ENCODE measurements at places on chromosomes 2 and 18. TPM values are rescaled to one million over a fixed set of nuclear protein-coding genes. Genes with fewer than 3 reads are reported as not detected.

Gene HDHD2
- total RNA-seq, result 17.4 TPM

- peak overlapping the region; percentile 64 for H3K27ac ChIP-seq
- H3K36me3 ChIP-seq, result peaks cover 31% of the 10 kb centered on the region
- H3K27me3 ChIP-seq, result no peaks in the 10 kb centered on the region
- DNase-seq, result peak; percentile 95
- H3K4me1 ChIP-seq, result peaks cover 14% of the 10 kb centered on the region
Observed at GRCh38 chr2:218259099-218259961, 1.5 kb upstream of the GPBAR1 start.

Gene CYP27C1
- total RNA-seq, result 2.4 TPM

Gene SERPINB10
- total RNA-seq, result 0.29 TPM

- no peaks in the 10 kb centered on the region for H3K36me3 ChIP-seq
- H3K4me3 ChIP-seq, result no peak overlapping the region
- DNase-seq, result no peak
- no peaks in the 10 kb centered on the region for H3K4me1 ChIP-seq
Observed at GRCh38 chr18:5058768-5059695, 138.0 kb downstream of the AKAIN1 start.

DNA sequence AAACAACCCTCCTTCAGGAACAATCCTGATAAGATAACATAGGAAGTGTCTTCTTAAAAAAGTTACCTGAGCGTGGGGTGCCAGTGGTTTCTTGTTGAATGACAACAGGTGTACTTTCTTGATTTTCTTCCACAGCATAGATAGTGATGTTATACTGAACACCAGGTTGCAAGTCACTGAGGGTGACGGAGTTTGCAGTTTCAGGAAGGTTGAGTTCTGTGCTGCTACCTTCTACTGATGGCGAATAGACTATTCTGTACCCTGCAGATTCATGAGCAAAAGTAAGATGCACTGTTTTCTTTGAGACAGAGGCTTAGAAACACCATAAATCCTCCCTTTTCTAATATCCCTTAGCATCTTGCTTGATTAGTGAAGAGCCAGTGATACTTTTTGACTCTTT is 28.8 kb downstream of the FN1 start:
- peaks cover 93% of the 10 kb centered on the region for H3K36me3 ChIP-seq
- peaks cover 68% of the 10 kb centered on the region for H3K4me1 ChIP-seq
- DNase-seq, result no peak
- H3K27ac ChIP-seq, result peak overlapping the region; percentile 29

GRCh38 chr2:29066997-29067605 is 7.2 kb downstream of the PCARE start:
- H3K27me3 ChIP-seq, result no peaks in the 10 kb centered on the region
- H3K4me1 ChIP-seq, result peaks cover 22% of the 10 kb centered on the region
- no peak overlapping the region for H3K27ac ChIP-seq
- H3K36me3 ChIP-seq, result no peaks in the 10 kb centered on the region

Gene CFAP210
- total RNA-seq, result 0.36 TPM

GRCh38 chr2:42980764-42981416 is 188.5 kb upstream of the HAAO start:
- no peaks in the 10 kb centered on the region for H3K27me3 ChIP-seq
- no peaks in the 10 kb centered on the region for H3K4me1 ChIP-seq
- H3K4me3 ChIP-seq, result no peak overlapping the region
- no peak overlapping the region for H3K27ac ChIP-seq
- peak; percentile 69 for DNase-seq
- H3K36me3 ChIP-seq, result no peaks in the 10 kb centered on the region

GRCh38 chr2:10426726-10427617 is 21.2 kb downstream of the ODC1 start:
- no peaks in the 10 kb centered on the region for H3K27me3 ChIP-seq
- DNase-seq, result peak; percentile 61
- peaks cover 31% of the 10 kb centered on the region for H3K36me3 ChIP-seq
- H3K4me1 ChIP-seq, result peaks cover 7% of the 10 kb centered on the region

Gene TPGS2
- total RNA-seq, result 98.8 TPM

Gene HRH4
- under 0.01 TPM for total RNA-seq

Gene UCN
- total RNA-seq, result 0.36 TPM

- H3K4me1 ChIP-seq, result no peaks in the 10 kb centered on the region
- no peaks in the 10 kb centered on the region for H3K27me3 ChIP-seq
- no peak for DNase-seq
- H3K27ac ChIP-seq, result no peak overlapping the region
- no peak overlapping the region for H3K4me3 ChIP-seq
Observed at GRCh38 chr2:142175813-142176338, 45.1 kb upstream of the LRP1B start.

GRCh38 chr18:75548353-75548905 is 120.9 kb upstream of the SMIM21 start:
- H3K4me1 ChIP-seq, result peaks cover 3% of the 10 kb centered on the region
- H3K27me3 ChIP-seq, result no peaks in the 10 kb centered on the region
- H3K4me3 ChIP-seq, result no peak overlapping the region
- DNase-seq, result no peak

Gene SEPTIN10
- total RNA-seq, result 101 TPM

DNA sequence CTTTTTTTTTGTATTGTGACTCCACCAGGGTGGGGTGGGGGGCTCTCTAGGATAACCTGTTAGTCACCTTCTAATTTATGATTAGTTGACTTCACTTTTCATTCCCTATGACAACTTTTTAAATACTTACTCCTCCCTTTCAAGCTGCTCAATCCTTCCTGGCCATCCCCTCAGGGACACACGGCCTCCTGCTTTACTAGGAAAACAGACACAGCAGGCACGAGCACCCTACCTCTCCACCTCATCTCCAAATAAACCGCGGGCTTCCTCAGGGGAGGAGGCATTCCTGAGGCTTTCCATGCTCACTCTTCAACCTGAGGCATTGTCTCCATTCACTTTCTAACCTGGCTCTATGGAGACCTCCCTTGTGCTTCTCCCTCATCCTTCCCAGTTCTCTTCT is 33.0 kb downstream of the B4GALT6 start:
- H3K4me1 ChIP-seq, result peaks cover 8% of the 10 kb centered on the region
- no peaks in the 10 kb centered on the region for H3K36me3 ChIP-seq

Gene MAPK4
- total RNA-seq, result not detected

Gene FSHR
- total RNA-seq, result 0.29 TPM

DNA sequence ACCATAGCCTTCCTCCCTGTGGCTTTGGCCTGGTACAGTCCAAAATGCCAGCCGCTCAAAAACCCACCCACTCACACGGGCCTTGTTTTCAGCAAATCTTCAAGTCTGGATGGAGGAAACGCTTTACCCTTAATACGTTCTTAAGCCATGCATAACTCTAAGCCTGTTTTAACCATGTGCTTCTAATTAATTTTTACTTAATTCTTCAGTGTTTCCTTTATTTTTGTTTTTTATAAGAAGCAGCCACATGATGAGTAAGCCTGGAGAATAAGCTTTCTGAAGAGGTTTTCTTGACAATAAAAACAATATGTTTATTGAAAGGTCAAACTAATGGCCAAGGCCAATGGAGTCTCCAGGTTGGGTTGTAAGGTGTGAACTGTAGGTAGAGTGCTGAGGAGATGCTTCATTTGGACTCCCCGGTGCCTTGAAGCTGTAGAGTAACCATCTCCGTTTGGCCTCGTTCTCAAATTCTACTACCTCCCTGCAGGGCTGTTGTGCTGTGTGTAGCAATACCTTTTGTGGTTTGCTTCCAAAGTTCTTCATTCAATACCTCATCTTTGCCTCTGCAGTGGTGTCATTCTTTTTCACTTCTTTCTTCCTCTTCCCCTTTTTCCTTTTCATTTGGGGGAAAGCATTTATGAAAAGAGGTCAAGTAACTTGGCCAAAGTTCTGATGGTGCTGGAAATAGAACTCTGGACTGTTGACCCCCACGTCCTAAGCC is 113.7 kb downstream of the PRKCE start:
- no peak overlapping the region for H3K27ac ChIP-seq
- H3K4me1 ChIP-seq, result no peaks in the 10 kb centered on the region
- no peaks in the 10 kb centered on the region for H3K36me3 ChIP-seq
- H3K4me3 ChIP-seq, result no peak overlapping the region
